ENCODE measurements at places on chromosomes 2 and 18.

DNA sequence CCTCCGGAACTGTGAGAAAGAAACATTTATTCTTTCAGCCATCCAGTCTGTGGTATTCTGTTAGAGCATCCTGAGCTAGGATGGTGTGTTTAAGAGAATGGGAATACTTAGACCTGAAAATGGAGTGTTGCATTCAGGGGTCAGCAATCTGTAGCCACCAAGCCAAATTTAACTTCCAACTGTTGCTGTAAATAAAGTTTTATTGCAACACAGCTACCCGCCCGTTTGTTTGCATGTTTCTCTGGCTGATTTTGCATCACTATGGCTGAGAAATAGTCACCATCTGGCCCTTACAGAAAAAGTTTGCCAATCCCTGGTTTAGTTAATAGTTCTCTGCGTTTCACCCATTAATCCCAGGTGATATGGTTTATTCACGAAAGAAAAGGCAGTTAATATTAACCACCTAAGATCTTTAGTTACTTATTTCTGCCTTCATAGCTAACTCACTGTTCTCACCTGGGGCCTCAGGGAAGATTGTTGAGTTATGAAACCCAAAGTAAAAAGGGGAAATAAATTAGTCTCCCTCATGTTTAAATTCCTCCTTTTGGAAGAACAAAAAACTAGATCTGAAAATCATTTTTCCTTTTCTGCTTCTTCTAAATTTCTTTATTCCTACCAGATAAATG, 9.5 kb upstream of the CYS1 start:
- no peak for DNase-seq

GRCh38 chr2:22694856-22695255, 690.1 kb upstream of the KLHL29 start:
- no peak for DNase-seq

GRCh38 chr2:107062599-107063220, 176.7 kb upstream of the ST6GAL2 start:
- no peak for DNase-seq

- DNase-seq: no peak
These were observed 89.8 kb downstream of the PRKCE start for GRCh38 chr2:45741161-45741850.

- no peak for DNase-seq
These were observed 40.9 kb upstream of the KCNG2 start for GRCh38 chr18:79756826-79757225.

DNA sequence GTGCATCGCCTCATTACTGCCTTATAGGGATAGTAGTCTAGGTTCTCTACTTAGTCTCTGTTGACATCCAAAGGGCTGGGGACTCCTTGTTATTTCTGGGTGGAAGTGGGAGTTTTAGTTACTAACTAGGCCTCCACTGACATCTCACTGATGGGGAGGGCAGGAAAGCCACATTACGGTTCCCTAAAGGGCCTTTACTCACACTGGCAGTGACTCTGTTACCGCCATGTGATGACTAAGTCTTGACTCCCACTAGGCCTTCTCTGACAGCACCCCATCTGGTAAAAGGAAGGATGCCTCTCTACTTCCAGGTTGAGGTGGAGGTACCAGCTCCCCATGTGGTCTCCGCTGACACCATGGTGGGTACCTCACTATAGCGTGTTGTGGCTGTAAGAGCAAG, 14.0 kb upstream of the BCL2L11 start:
- DNase-seq: no peak

GRCh38 chr2:113838277-113838676, 51.6 kb upstream of the ACTR3 start:
- no peak for DNase-seq

DNA sequence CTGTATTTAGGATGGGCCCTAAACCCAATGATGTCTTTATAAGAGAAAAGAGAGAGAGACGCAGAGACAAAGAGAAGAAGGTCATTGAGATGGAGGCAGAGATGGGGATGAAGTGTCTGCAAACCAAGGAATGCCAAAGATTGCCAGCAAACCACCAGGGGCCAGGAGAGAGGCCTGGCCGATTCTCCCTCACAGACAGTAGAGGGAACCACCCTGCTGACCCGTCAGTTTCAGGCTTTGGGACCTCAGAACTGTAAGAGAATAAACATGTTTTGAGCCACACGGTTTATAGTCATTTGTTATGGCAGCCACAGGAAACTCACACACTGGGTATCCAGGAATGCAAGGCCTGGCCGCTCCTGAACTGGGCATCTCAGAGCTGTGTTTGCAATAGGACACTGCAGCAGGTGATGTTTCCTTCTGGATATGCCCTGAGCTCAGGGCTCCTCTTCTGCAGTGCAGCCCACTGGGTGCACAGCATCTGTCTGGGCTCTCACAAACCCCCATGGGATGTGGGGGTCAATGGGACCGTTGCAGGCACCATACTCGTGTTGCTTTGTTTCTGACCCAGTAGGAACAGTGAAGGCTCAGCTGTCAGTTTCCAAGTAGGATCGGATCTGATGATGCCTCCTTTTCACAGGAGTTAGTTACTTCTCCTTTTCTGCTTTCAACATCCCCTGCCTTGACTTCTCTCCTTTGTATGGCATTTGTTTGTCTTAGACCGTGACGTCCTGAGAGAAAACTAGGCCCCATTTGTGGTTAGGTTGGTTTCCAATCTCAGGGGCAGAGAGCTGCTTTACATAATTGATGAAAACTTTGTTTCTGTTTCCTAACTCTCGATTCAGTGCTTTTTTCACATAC, 20.8 kb downstream of the PTPN18 start:
- no peak for DNase-seq

- no peak for DNase-seq
These were observed 108.4 kb downstream of the AFF3 start for GRCh38 chr2:100033976-100034375.

GRCh38 chr18:49597157-49597931, 35.5 kb downstream of the LIPG start:
- no peak for DNase-seq

- no peak for DNase-seq
These were observed 6.8 kb downstream of the B4GALT6 start for GRCh38 chr18:31677592-31677991.

DNA sequence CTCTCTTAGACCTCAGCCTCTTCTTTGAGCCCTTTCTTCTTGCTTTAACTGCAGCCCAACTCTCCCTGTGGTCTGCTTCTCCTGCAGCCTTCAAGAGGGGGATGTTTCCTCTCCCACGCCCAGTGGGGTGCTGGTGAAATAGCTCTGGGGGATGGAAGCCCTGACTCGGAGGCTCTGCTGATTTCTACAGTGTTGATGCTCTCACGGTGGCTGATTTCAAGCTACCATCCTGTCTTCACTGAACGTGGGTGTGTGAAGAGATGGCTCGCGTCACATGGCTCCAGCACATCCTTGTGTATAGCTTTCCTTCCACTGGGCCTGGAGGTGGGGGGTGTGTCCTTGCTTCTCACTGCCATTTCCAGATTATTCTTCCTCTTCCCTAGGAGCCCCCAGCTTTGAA, 20.0 kb downstream of the MPP4 start:
- DNase-seq: no peak

DNA sequence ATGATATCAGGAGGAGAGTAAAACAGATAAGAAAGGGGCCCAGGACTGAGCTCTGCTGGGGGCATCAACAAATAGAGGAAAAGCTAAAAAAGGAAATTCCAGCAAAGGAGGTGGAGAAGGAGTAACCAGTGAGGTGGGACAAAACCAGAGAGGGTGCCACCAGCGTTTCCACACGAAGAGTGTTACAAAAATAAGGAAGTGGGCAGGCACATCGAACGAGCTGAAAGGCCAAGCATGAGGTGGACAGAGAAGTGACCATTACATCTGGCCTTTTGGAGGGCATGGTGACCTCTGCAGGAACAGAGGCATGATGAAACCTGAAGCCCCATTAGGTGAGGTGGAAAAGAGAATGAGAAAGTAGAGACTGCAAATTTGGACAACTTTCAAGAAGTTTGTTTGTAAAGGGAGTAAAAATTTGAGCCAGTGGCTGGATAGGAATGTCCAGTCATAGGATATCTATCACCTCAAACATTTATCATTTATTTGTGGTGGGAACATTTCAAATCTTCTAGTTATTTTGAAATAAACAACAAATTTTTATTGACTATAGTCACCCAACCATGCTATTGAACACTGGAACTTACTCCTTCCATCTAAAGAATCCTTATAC, 18.4 kb upstream of the VIT start:
- DNase-seq: no peak

- no peak for DNase-seq
These were observed 537.4 kb downstream of the CPS1 start for GRCh38 chr2:211093743-211094303.

DNA sequence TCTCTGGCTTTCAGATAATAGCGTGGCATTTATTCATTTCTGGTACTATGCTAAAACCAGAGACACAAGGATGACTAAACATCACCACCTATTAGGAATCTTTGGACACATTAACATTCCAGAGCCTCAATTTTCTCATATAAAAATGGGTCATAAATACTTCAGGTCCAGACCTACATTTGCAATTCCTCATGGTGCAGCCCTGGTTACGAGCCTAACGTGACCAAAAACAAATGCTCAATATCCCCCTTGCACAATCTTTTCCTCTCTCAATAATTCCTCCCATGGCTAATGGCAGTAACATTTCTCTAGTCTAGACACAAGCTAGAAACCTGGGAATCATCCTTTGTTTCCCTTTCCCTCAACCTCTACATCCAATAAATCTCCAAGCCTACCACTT, 112.8 kb upstream of the NABP1 start:
- DNase-seq: no peak

- no peak for DNase-seq
These were observed 79.7 kb downstream of the MRPS9 start for GRCh38 chr2:105117565-105117964.

- no peak for DNase-seq
These were observed 52.0 kb upstream of the CALCRL start for GRCh38 chr2:187499941-187500532.

DNA sequence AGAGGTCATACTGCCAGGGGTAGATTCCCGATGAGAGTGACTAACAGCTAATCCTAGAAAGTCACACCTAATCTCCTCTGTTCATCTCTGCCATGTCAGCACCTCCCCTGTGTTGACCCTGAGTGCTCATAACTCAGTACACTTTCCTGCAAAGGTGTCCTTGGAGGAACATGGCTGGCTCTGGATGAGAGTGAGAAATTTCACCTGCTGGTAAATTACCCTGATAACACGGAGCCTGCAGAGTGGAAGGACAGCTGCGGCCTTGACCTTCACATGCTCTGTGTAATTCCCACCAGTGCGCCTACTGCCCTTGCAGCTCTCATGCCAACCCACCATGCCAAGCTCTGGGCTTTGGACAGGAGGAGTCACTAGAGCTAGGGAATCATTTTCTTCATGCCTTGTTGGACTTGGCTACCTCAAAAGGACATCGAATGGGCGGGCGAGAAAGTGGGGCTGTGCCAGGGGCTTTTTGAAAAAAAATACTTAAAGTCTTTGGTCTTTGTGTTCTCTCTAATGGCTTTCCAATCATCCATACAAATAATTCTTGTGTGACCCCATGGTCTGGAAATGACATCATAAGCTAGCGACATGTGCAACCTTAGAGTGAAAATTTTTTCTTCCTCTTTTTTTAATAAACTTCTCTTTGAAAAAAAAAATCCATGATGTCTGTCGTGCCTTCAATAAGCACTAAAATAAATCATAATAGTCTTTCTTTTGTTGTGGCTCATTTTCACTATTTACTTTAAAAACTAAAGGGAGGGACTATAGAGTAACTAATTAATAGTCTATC, 319.9 kb downstream of the MYCN start:
- DNase-seq: no peak

DNA sequence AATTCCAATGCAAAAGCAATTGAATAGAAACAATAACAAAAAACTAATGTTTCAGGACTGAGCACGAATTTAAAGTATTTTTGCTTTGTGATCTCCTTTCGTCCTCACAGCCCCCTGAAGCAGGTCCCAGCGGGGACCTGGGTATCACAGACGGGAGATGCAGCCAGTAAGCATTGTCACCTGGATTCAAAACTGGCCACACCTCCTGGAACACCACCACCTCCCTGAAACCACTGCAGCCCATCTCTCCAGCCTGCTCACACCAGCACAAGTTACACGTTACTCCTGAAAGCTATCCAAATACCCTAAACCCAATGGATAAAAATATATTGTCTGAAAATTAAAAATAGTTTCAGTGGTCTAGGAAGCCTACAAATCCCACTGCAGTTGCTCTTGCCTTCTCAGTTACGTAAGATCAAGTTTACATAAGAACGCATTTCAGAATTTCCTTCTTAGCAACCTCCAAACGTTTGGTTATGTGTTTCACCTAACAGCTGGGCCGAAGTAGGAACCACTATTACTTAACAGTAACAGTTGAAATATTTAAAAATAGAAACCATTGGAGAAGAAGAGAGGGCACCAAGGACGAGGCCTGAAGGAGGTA, 178.0 kb downstream of the HDAC4 start:
- no peak for DNase-seq

- DNase-seq: no peak
These were observed 84.8 kb upstream of the POMC start for GRCh38 chr2:25253153-25253626.

- DNase-seq: no peak
These were observed 8.6 kb downstream of the ACP1 start for GRCh38 chr2:273333-273732.

DNA sequence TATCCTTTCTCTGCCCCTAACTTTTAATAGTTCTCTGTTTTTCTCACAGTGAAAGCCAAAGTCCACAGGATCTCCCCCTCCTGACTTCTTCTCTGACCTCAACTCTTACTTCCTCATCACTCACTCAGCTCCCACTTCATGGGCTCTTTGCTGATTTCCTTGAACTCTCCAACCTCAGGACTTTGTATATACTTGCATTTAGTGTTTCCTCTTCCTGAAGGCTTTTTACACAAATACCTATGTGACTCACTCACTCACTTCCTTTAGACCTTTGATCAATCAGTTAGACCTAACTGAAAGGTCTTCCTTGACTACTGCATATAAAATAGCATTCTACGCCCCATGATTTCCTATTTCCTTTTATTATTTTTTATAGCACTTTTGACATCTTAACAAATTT, 233.1 kb upstream of the MEX3C start:
- no peak for DNase-seq

GRCh38 chr18:22789600-22789999, 143.5 kb upstream of the RBBP8 start:
- DNase-seq: no peak
